ENCODE measurements at places on chromosomes 7 and 10.
A peak's percentile ranks its signal among the peaks of the same experiment; 100 is the strongest.

DNA sequence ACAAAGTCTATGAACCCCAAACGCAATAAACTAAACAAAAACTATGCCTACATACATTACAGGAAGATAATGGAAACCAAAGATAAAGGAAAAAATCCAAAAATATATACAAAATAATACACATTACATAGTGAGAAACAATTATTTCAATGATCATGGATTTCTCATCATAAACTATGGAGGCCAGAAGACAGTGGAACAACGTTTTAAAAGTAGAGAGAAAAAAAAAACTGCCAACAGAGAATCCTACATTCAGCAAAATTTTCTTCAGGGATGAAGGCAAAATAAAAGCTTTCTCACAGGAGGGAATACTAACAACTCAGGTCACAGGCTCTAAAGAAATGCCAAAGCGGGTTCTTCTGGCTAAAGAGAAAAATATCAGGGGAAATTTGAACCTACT lies 42.9 kb upstream of the FAM13C start:
- no peak for DNase-seq

DNA sequence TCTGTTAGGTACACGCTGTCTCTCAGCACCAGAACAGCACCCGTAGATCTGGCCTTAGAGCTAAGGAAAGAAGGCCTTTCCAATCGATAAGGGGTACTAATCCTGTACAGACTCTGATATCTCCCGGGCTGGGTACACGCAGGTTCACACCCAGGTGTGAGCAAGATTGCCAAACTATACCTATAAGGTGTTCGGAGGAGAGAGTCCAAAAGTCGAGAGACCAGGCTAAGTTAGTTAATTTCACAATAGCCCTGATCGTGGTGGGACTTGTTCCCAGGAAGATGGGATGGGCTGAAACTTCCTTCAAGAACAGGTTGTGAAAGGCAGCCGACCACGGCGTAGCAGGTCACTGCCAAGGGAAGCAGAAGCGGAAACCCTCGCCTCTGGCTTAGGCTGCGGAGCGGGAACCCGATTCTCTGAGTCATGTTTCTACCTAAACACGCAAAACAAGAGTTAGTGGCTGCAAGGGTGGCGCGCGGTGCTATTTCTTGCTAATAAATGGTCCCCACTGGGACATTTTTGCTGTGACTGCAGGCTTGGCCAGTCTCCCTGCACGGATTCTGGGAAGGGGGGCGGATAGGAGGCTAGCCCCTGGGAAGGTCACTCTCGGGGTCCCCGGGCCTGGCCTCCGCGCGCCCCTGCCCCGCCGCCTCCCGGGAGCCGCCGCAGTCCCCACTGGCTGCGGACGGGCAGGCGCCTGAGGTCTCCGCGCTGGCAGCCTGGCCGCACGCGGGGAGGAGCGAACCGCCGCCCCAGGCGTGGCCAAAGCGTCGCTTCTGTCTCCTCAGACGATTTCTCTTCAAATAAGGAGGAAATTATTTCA lies 75.4 kb upstream of the PDSS1 start:
- DNase-seq, result no peak

GRCh38 chr10:31549896-31550295 lies 230.9 kb downstream of the ZEB1 start:
- no peak for DNase-seq

DNA sequence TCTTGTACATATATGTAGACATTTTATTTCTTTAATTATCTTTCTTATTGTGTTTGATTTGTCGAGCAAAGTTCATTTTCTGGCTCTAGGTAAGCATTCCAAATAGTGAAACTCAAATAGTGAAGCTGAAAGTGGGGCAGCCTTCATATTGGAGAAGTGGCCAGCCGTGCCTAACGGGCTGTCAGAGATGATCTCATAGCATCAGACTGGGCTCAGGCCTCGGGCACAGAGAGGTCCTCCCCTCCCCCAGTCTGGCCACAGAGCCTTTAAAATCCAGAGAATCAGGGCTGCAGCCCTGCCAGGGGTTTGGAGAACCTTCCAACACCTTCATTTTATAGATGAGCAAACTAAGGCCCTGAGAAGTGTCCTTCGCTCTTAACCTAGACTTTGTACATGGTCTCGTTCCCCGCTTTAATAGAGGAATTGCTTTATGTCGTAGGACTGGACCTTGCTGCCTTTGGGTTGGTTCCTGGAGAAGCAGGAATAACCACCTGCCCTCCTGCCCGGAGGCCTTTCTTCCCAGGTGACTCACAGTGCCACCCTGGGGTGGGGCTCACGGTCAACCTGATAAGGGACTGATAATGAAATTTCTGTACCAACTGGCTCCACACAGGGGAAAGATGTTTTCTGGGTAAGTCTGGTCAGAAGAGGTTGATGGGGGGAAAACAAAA lies 7.3 kb downstream of the TSPAN15 start:
- no peak for DNase-seq

DNA sequence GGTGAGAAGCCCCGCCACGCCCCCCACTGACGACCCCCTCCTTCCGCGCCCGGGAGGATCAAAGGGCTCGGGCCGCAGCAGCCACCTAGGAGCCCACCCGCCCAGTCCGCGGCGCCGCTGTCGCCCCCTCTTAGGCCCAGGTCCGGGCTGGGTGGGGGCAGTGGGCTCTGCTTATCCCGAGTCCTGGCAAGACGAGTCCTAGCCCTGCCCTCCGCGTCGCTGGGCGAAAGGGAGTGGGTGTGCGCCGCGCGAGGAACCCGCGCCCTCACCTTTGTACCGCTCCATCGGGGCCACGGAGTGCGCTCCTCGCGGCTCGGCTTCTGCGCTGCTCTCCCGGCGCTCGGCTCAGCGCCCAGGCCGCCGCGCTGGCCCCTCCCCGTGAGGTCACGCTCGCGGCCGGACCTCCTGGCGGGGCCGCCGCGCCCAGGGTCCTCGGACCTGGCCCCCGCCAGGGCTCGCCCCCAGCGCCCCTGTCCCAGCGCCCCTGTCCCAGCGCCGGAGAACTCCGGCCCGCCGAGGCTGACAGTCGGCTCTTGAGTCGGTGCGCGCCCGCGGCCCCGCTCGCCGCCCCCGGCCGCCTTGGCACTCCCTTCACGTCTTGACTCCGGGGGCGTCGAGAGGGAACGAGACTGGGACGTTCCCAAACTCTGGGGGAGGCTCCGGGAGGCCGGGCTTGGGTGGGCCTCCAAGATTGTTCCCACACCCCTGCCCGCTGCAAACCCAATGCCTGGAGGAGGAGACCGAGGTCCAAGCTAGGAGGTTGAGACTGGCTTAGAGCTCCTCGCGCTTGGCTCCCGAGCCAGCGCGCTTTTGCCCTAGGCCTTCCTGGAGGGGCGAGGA lies at the start of gene AFAP1L2:
TSS of gene AFAP1L2 (minus strand) at position 332 of the 840 bp plus-strand sequence. CDS start at position 285, 47 bp downstream.
- DNase-seq, result no peak

GRCh38 chr7:139116999-139117398 lies 7.5 kb upstream of the ZC3HAV1 start:
- no peak for DNase-seq

DNA sequence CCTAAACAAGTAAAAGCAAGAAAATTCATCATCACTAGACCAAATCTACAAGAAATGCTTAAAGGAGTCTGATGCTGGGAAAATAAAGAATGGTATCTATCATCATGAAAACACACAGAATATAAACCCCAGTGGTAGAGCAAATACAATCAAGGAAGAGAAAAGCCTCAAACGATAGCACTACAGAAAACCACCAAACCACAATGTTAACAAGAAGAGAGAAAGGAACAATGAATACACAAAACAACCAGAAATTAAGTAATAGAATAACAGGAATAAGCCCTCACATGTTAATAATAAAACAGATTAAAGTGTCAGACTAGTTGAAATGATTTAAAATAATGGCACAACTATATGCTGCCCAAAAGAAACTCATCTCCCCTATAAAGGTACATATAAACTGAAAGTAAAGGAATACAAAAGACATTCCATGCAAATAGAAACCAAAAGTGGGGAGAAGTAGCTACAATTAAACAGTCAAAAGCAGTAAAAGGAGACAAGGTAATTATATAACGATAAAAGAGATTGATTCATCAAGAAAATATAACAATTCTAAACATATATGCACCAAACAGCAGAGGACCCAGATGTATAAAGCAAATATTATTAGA lies 77.3 kb downstream of the JMJD1C start:
- no peak for DNase-seq

DNA sequence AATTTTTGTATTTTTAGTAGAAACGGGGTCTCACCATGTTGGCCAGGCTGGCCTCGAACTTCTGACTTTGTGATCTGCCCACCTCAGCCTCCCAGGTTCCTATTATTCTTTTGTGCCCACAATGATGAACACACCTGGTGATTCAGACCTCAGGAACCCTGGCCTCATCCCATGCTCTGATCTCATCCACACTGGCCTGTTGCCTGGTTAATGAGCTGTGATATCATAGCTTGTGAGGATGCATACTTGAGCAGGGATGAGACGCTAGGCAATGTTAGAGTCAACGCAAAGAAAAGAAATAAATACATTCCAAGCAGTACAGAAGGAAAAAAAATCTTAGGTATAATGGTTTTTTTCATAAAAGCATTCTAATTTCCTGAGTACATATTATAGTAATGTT lies 82.4 kb upstream of the RNF32 start:
- DNase-seq, result no peak

- no peak for DNase-seq
Measured at GRCh38 chr10:58993480-58994221, 182.8 kb upstream of the PHYHIPL start.

- DNase-seq, result no peak
Measured at GRCh38 chr7:118328505-118329211, 104.2 kb downstream of the ANKRD7 start.

GRCh38 chr10:26779176-26779860 lies 81.4 kb downstream of the ABI1 start:
- DNase-seq, result no peak

DNA sequence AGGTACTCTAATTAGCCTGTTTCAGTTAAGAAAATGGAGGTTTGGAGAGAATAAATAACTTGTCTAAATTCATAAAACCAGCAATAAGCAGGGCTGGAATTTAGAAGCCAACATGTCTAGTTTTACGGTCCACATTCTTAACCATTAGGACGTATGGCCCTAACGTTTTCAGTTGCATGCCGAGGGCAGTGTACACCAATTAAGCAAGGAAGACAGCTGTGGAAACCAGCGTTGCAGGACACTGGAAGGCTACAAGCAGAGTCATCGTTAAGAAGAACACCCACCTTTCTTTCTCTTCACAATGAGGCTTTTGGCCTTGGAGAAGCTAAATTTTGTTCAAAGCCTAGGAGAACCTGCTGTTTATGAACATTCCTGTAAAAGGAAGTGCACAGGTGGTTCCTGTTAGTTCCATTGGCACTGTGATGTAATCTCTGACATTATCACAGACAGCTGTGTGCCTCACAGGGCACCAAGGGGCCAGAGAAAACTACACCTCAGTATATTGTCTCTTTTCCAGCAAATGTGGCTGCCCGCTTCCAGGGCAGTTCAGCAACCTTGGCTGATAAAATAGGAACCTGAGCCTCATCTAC lies 21.0 kb downstream of the MPP7 start:
- no peak for DNase-seq

- peak; percentile 49 for DNase-seq
Measured at GRCh38 chr10:92590623-92591549, 2.0 kb upstream of the KIF11 start.

DNA sequence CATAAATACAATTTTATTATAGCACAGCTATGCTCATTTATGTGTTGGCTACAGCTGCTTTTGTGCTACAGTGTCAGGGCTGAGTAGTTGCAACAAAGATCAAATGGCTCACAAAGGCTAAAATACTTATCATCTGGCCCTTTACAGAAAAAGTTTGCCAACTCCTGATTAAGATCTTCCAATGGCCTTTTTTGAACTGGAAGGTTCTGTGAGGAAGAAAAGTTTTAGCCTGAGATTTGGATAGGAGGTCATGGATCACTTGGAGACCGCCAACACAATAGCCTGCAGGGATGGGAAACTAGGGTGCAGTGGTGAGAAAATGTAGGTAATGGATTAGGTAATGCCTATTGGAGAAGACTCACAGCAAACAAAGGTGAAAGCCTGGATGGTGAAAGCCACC lies 169.8 kb downstream of the NOC3L start:
- no peak for DNase-seq

DNA sequence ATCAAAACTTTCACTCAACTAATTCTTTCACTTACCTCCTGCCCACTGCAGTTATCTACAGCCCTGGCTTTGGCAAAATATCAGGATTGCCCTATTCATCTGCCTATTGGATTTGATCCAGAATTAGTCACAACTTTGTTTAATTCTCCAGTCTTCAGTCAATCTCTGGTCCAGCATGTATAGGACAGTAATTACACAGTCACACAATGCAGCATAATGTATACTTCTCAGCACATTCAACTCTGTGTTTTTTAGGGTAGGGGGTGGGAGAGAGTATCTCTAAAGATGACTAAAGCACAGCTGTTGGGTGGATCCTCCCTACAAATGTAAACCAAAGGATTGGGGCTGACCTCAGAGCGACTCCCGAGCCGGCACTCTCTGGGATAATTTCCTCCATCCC lies 17.7 kb upstream of the NRP1 start:
- no peak for DNase-seq

- peak; percentile 43 for DNase-seq
Measured at GRCh38 chr10:3853547-3854303, 68.7 kb upstream of the KLF6 start.

DNA sequence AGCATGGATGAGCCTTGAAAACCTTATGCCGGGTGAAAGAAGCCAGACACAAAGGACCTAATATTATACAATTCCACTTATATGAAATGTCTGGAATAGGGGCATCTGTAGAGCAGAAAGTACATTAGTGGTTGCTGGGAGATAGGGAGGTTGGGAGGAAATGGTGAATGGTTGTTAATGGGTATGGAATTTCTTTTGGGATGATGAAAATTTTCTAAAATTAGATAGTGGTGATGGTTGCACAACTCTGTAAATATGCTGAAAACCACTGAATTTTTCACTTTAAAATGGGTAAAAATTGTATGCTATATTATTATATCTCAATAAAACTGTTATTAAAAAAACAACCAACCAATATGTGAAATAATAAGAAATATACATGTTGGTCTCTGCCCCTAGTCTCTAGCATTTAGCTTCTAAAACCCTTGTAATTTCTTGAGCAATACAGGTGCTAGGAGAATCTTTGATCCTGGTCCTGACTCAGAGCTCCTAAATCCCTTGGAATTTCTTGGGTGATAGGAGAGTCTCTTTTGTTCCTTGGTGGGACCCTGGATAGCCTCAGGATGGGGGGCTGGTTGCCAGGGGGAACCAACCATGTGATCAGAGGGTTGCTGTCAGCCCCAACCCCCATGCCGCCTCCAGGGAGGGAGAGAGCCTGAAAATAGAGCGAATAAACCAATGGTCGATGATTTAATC lies 64.0 kb downstream of the TACR2 start:
- no peak for DNase-seq

- peak; percentile 41 for DNase-seq
Measured at GRCh38 chr7:1533547-1534329, 3.2 kb downstream of the MAFK start.

DNA sequence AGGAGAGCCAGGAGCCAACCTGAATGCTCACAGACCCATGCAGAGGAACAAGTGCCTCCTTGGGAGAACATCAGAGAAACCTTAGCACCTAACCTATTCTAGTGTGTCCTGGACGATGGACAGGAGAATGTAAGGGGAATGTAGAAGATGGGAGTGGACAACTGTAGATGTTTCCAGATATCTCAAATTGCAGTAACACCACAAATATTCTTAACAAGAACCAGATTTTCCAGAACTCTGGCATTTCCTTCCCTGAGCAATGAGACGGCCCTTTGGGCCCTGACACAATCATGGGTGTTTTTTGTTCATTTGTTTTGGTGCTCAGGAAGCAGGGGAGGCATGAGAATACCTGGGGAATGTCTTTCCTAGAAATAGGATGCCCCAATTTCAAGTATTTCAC lies 196.1 kb upstream of the PRSS1 start:
- no peak for DNase-seq

- no peak for DNase-seq
Measured at GRCh38 chr10:124996127-124996853, 54.4 kb downstream of the ZRANB1 start.
